ENCODE measurements at places on chromosomes 7 and 10. TPM values are rescaled to one million over a fixed set of nuclear protein-coding genes. Genes with fewer than 3 reads are reported as not detected.

- no peak for DNase-seq
These were observed 7.2 kb upstream of the SP8 start for GRCh38 chr7:20793694-20794394.

DNA sequence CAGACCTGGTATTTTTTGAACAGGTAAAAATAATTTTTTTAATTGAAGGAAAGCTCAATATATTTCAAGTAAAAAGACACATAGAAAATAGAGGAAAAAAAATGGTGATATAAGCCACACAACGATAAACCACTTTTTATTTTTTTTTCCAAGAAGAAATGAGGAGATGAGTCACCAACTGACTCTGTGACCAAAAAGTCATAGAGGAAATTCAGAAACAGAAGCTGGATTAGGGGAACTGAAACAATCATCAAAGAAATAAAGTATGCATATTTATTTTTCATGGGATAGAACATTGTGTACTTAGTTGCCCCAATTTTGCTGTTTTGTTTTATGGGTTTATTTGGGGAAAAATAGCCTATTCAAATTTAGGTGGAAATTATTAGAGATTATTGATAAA is 176.8 kb upstream of the AGR3 start:
- no peak for DNase-seq

GRCh38 chr7:1474736-1475135 is 15.5 kb upstream of the MICALL2 start:
- DNase-seq: no peak

DNA sequence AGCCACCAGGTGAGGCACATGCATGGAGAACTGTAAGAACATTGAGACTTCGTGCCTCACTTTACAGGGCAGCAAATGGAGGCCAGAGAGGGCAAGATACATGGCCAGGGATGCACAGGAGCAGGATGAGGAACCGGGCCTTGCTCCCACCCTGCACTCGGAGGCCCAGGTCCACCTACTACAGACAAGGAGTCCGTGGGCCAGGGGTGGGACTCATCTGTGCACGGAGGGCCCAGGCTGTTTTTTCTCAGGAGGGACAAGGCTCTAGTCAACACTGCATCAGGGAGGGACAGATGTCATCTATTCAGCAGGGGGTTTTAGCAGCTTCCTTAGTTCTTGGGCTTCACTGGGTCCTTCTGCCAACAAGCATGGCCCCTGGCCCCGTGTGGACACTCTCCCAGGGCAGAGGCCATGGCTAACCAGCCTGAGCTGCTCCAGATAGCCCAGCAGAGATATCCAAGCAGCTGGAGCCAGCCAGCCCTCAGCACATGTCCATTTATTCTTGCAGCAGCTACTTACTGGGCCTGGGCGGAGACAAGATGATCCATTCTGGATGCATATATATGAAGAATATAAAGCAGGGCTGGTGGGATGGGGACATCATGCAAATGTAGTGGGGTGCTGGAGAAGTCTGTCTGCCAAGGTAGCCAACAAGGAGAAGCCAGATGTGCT is 134.5 kb upstream of the RET start:
- DNase-seq: no peak

GRCh38 chr7:45657890-45658715 is 83.9 kb downstream of the ADCY1 start:
- DNase-seq: peak; percentile 8

DNA sequence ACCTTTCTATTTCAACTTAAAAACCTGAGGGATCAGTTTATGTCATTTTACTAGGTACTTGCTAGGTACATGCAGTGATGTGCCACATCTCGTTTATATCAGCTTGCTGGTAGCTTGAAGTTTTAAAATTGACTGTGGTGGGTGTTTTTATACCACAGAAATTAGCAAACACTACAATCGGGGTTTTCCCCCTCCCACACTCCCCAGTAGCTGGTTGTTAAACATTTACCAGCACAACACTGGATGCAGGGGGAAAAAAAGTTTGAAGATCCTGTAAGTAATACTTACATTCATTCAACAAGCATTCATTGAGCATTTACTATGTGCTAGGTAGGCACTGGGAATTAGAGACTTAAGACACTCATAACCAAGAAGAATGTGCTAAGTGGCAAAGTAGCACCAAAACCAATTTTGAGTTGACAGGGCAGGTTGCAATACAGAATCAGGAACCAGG is 32.6 kb downstream of the USP6NL start:
- DNase-seq: no peak

GRCh38 chr7:105365541-105366534 is 22.9 kb downstream of the SRPK2 start:
- DNase-seq: no peak

DNA sequence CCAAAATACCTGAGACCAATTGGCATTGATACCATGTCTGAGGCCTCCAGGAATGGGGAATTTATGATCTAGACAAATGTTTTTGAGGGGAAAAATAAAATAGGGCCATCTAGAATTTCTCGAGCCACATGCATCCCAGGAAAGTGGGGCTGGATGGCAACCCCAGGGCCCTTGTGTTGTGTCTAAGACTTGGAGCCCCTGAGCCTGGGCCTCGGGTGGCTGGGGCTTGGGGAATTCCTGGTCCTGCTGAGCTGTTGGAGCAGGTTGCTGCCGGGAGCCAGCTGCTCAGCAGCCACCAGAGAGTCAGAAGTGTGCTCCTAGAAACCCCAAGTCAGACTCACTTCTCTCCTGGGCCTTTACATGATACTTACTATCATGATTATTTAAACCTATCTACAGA is 172.9 kb downstream of the WDR37 start:
- DNase-seq: peak; percentile 80

GRCh38 chr10:59672150-59672875 is 37.3 kb downstream of the SLC16A9 start:
- no peak for DNase-seq

DNA sequence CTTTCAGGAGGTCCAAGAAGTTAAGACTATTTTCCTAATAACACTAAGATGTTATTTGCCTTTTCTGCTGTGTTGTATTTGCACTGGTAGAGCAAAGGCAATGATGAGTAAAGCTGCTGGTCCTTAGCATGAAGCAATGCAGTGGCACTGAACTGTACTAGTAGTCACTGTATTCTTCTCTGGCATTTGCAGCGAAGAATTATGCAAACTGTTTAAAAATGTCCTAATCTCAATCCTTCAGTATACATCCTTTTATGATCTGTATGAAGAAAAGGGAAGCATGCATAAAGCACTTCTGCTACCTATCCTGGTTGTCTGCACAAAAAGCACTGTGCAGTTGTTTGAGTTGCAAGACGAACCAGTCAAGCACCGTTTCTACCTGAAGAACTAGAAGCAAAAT is 20.4 kb downstream of the IGF2BP3 start:
- DNase-seq: no peak

- DNase-seq: no peak
These were observed 138.1 kb downstream of the ADAM22 start for GRCh38 chr7:88071994-88072714.

GIMAP4 gene
- total RNA-seq: 17.9 TPM

PRSS37 gene
- not detected for total RNA-seq

OPALIN gene
- not detected for total RNA-seq

Measured in lower leg skin (tissue), 4 donors.